ENCODE measurements at places on chromosomes 7 and 10. TPM values are rescaled to one million over a fixed set of nuclear protein-coding genes. Genes with fewer than 3 reads are reported as not detected.

Gene ANKRD61
- total RNA-seq: not detected

Gene STK17A
- total RNA-seq: 106 TPM

GRCh38 chr7:5584821-5585220, 161.2 kb upstream of the TNRC18 start:
- peaks cover 26% of the 10 kb centered on the region for H3K27me3 ChIP-seq
- no peak overlapping the region for H3K27ac ChIP-seq
- H3K36me3 ChIP-seq: no peaks in the 10 kb centered on the region
- no peak overlapping the region for H3K4me3 ChIP-seq

DNA sequence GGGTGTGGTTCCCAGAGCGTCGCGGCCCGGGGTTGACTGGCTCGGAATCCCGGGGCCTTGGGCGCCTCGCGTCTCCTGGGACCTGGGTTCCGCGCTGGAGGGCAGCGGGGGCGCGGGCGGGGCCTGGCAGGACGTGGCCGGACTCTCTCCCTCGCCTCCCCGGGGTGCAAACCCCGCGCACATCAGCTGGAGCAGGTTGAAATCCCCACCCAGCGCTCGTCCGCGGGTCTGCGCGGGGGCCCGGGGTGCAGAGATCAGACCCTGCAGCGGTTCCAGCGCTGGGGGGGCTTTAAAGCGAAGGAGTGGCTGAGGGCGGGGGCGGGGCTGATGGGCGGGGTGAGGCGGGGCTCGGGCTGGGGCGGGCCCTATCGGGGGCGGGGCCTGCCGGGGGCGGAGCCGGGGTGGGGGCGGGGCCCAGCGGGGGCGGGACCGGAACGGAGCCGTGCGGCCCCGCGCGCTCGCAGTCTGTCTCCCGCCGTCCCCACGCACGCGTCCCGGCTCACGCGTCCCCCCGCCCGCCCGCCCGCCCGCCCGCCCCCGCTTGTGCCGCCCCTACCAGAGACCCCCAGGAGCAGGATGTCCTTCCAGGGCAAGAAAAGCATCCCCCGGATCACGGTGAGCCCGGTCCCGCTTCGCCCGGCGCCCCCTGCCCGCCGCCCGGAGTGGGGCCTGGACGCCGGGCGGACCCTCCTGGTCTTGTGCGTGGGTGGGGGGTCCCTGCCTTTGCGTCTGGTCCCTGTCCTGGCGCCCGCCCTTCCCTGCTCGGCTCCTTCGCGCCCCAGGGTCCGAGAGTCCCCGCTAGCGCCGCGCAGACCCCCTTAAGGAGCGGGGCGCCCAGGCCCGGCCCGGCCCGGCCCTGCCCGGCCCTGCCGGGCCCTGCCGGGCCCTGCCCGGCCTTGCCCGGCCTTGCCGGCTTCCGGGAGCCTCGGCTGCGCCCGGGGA, at the start of gene DPYSL4:
DPYSL4 (plus strand) TSS at position 461 of the 942 bp plus-strand sequence; CDS start at position 577, 116 bp downstream.
- H3K4me1 ChIP-seq: peaks cover 2% of the 10 kb centered on the region
- no peaks in the 10 kb centered on the region for H3K36me3 ChIP-seq
- DNase-seq: peak; percentile 55
- H3K27ac ChIP-seq: no peak within 1 kb of the TSS

GRCh38 chr7:139687980-139688632, 89.7 kb downstream of the HIPK2 start:
- H3K27me3 ChIP-seq: no peaks in the 10 kb centered on the region
- H3K4me3 ChIP-seq: no peak overlapping the region
- H3K36me3 ChIP-seq: peaks cover 29% of the 10 kb centered on the region
- peaks cover 10% of the 10 kb centered on the region for H3K4me1 ChIP-seq
- DNase-seq: no peak
